WTC11 (cell line): ENCODE measurements at places on chromosomes 2 and 18. TPM values are rescaled to one million over a fixed set of nuclear protein-coding genes. Genes with fewer than 3 reads are reported as not detected.
A peak's percentile ranks its signal among the peaks of the same experiment; 100 is the strongest.

DNA sequence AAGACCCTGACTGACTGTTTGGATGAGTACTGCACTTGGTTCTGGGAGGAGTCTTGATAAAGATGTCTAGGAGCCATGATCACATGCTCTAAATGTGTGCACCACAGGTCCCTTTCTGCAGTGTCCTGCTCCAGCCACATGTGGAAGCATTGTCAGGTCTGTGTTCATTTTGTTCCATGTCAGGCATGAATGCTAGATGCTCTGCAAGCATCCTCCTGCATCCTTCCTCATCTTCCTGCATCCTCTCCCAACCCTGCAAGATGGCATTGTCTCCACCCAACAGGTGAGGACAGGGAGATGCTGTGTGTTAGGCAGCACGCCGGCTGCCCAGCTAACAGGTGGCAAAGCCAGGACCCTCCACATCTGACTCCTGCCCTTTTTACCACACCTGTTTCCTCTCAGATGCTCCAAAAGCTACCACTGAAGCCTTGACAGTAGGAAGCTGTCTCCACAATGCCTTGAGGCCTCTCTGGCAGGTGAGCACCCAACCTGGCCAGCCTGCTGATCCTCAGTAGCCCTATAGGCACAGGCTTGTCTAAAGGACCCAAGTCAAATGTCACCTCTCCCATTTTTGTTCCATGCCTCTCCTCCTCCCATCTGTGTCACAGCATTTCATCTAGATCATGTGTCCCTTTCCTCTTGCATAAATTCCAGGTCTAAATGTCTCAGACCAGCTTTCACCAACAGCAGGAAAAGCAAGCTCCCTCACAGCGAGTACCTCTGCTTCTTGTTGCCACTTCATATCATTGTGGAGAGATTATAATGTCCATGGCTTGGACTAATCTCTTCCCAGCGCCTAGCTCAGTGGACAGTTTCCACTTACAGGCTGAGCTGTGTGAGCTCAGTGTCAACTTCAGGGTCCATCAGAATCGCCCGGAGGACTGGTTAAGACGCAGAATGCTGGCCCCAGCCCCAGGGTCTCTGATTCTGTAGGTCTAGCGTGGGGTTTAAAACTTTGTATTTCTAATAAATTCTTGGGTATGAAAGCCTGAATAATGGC, 55.0 kb downstream of the TMEM163 start:
- no peak for DNase-seq
- no peak overlapping the region for H3K27ac ChIP-seq
- H3K4me1 ChIP-seq: no peaks in the 10 kb centered on the region
- no peak overlapping the region for H3K4me3 ChIP-seq

GRCh38 chr18:60693426-60693825, 320.9 kb upstream of the MC4R start:
- H3K27me3 ChIP-seq: no peaks in the 10 kb centered on the region
- no peaks in the 10 kb centered on the region for H3K4me1 ChIP-seq
- no peak overlapping the region for H3K4me3 ChIP-seq
- DNase-seq: no peak

GRCh38 chr2:191032588-191033429, 18.8 kb upstream of the STAT1 start:
- no peak overlapping the region for H3K4me3 ChIP-seq
- no peaks in the 10 kb centered on the region for H3K27me3 ChIP-seq
- H3K36me3 ChIP-seq: no peaks in the 10 kb centered on the region
- no peak overlapping the region for H3K27ac ChIP-seq
- no peak for DNase-seq

- H3K36me3 ChIP-seq: no peaks in the 10 kb centered on the region
- H3K4me1 ChIP-seq: peaks cover 4% of the 10 kb centered on the region
- H3K27ac ChIP-seq: no peak overlapping the region
- no peak for DNase-seq
- no peak overlapping the region for H3K4me3 ChIP-seq
Observed at GRCh38 chr2:215653344-215654030, 217.6 kb upstream of the FN1 start.

GRCh38 chr18:39840406-39840805, 2114.6 kb upstream of the PIK3C3 start:
- H3K27ac ChIP-seq: no peak overlapping the region
- peaks cover 28% of the 10 kb centered on the region for H3K4me1 ChIP-seq
- H3K4me3 ChIP-seq: no peak overlapping the region
- no peak for DNase-seq
- no peaks in the 10 kb centered on the region for H3K36me3 ChIP-seq

DNA sequence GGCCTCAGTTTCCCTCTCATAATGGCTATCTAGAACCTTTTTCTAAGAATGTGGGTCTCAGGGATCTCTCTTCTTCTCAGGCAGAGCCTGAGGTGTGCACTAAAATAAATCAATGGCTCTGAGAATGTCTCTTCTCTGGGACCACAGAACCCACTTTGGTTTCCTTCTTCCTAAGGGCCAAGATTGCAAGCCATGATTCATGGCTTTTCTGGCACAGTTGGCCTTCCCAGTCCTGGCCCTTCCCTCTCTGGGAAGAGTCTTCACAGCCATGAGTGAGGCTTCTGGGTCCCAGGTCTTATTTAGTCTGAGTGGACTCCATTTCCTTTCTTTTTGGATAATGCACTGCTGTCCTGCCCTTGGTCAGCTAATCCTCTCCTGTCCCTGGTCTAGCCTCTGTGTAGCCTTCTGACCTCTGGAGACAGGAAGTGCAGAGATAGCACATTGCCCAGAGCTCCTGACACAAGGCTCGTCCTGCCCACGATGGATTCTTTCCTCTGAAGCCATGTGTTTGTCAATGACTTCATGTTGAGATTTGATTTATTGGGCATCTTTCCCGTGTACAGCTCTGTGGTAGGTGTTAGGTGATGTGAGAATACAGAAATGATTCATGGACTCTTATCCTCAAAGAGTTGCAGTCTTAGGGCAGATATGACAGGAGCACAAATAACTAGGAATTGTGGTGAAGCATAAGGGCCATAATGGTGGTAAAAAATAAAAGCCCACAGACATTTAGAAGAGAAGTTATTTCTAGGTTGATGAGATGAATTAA, 245.0 kb downstream of the CLIP4 start:
- H3K4me3 ChIP-seq: no peak overlapping the region
- peaks cover 14% of the 10 kb centered on the region for H3K4me1 ChIP-seq
- DNase-seq: no peak

DNA sequence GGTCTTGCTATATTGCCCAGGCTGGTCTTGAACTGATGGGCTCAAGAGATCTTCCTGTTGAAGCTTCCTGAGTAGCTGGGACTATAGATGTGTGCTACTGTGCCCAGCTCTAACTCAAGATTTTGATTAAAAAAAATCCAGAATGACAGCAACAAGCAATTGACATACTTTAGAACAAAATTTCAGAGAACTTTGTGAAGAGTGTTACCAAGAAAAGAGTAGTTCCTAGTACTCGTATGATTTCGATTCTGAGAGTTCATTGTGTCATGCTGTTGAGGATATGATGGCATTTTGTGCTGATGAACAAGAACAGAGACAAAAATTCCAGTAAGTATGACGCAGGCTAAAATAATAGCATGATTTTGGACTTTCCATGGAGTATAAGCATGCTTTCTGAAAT, 90.2 kb upstream of the TWSG1 start:
- no peak overlapping the region for H3K4me3 ChIP-seq
- DNase-seq: no peak
- H3K27me3 ChIP-seq: no peaks in the 10 kb centered on the region
- peaks cover 31% of the 10 kb centered on the region for H3K4me1 ChIP-seq
- H3K27ac ChIP-seq: 0 out of 2 replicates have a peak overlapping the region, but pooled peaks have one; percentile 71

The FAM117B gene
- 18.1 to 23.2 TPM (median 23.1 TPM) in 3 replicates for total RNA-seq

The LYPD1 gene
- total RNA-seq: 2.8 to 4.7 TPM (median 4.1 TPM) in 3 replicates

The IGFBP2 gene
- 514 to 873 TPM (median 854 TPM) in 3 replicates for total RNA-seq

The VWA3B gene
- total RNA-seq: not detected in 3 replicates

The TLX2 gene
- total RNA-seq: 0.18 to 0.39 TPM (median 0.26 TPM) in 3 replicates
